ENCODE measurements at places on chromosomes 1 and 21.

DNA sequence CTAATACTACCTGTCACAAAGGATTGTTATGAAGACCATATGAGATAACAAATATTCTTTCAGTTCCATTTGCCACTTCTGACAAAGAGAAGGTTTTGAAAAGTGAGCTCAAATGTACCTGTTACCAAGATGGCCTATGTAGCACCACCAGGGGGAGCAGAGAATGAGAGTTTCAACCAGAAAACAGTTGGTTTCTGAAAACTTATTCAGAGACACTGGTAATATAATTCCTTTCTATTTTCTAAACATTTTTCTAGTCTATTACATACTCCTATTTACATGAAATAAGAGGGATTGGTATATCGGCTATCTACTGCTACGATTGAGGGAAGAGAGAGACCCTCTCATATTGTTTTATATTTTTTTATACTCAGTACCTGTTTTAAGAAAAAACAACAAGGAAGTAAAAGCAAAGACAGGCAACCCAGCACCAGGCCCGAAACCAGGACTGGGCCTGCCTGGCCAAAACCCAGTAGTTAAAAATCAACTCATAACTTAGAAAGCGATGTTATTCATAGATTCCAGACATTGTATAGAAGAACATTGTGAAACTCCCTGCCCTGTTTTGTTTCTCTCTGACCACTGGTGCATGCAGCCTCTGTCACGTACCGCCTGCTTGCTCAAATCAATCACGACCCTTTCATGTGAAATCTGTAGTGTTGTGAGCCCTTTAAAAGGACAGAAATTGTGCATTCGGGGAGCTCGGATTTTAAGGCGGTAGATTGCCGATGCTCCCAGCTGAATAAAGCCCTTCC lies 48.3 kb downstream of the IL23R start:
- peak; percentile 42 for DNase-seq

- DNase-seq, result peak; percentile 17
Observed at GRCh38 chr21:38126666-38127303, 130.0 kb upstream of the KCNJ15 start.

DNA sequence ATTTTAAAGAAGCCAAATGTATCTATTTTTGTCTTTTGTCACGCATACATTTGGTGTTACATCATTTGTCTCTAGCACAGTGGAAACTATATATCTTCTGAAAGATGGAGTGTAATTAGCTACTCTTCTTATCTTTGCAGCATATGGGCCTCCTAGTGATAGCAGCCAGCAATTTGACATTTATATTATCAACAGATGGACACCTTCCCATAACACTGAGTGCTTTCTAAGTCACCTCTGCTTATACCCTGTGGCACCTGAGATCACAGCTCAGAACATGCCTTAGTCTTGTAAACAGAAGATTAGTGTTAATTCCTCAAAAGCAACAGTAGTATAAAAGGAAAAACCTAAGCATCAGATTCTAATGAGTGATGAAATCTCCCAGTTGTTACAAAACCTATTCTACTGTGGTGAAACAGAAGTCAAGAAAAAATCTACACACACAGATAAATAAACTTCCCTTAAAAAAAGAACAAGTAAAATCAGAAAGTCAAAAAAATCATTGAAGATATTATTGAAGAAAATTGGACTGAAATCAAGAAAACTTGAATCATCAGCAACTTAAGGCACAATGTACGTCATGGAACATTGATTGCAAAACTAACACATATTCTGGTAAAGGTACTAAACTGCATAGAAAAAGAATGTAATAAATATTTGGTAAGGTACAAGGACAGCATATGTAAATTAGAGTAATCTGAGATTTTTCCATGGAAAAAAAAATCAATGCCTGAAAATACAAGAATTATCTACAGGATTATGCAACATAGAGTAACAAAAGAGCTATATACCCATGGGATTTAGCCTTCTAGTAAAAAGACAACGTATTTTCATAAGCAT lies 61.7 kb downstream of the KCNT2 start:
- no peak for DNase-seq

- DNase-seq, result no peak
Observed at GRCh38 chr21:45164124-45164511, 89.7 kb downstream of the ADARB1 start.

GRCh38 chr1:27332536-27333281 lies 9.1 kb upstream of the SYTL1 start:
- DNase-seq, result peak; percentile 31

DNA sequence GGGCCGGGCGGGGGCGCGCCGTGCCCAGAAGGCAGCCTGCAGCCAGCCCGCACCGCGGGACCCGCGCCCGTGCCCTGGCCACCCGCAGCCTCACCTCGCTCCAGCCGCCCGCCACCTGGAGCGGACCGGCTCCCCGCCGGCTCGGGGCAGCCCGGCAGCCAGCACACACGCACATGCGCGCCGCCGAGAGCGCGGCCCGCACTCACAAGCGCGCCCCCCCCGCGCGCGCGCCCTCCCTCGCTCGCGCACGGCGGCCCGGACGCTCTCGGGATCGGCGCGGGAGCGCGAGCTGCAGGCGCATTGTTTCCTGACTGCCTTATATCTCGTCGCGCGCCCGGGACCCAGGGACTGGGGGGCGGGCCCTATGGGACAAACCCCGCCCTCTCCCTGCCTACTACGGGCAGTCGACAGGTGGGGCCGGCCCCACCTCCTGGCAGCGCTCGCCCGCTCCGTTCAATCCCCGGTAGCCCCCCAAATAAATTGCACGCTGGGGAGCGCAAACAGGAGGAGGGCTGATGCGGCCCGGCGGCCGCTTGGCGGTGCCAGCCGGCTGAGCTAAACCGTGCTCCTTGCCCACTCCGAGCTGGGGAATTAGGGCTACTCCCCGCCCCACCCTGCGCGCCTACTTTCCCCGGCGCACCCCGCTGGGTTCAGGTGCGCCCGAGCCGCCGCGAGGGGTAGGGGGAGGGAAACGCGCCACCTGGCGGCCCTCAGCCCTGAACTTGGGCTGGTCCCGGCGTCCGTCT lies at the start of gene MYCL:
TSS of gene MYCL (minus strand) at position 204 of the 746 bp plus-strand sequence. CDS start 483 bp downstream, outside the sequence.
- peak; percentile 56 for DNase-seq

DNA sequence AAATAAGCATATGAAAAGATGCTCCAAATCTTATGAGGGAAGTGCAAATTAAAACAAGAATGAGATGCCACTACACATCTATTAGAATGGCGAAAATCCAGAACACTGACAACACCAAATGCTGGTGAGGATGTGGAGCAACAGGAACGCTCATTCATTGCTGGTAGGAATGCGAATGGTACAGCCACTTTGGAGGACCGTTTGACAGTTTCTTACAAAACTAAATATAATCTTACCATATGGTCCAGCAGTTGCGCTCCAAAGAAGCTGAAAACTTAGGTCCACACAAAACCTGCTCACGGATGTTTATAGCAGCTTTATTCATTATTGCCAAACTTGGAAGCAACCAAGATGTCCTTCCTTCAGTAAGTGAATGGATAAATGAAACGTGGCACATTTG lies 50.3 kb downstream of the POFUT2 start:
- no peak for DNase-seq

GRCh38 chr21:37671381-37671780 lies 244.9 kb downstream of the KCNJ6 start:
- no peak for DNase-seq

DNA sequence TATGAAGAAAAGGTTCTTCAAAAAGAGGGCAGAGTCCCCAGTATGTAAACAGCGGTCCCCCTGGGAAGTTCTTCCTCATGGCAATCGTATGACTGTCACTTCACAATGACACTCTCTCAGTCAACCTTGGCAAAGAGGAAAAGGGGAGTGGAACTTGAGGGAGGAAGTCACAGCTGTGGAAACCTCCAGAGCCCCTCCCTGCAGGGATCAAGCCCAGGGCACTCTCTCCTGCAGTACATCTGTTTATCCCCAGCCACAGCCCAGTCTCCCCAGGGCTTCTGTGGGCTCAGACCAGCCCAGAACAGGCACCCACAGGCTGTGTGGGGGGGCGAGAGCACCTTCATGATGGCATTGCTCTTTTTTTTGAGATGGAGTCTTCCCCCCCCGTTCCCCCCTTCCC lies 2.0 kb downstream of the ATP13A2 start:
- no peak for DNase-seq

GRCh38 chr1:21821385-21822019 lies 9.4 kb downstream of the LDLRAD2 start:
- no peak for DNase-seq

DNA sequence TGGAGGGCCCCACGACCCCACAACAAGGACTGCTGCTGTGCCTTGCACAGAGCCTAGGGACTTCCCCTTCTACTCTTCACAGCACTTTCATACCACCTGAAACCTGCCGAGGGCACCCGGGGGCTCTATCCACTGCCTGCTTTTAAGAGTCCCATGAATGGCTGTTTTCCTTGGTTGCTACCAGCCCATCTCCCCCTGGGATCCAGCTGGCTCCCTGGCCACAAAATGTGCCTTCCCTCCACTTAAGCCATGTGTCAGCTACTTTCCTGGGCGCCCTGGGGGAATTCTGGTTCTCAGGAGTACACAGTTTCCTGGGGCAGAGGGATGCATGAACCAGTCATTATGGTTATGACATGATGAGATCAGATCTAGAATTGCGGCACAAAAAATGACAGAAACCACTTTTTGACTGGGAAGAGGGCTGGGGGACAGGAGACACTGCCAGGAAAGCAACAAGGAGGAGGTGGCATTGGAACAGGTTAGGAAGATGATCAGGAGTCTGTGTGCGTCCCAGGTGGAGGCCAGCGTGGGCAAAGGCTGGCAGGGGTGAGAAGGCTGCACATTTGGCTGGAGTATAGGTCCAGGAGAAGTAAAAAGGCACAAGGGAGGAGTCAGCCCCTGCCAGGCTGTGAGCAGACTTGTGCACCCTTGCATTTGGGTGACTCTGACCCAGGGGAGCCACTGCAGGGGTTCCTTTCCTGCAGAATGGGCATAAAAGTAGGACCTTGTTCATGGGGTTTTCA lies 3.2 kb upstream of the TNFRSF8 start:
- no peak for DNase-seq

GRCh38 chr1:36323636-36324352 lies at the start of gene EVA1B:
Gene EVA1B (minus strand): TSS chr1:36323645. CDS start chr1:36323037, 608 bp downstream.
- peak; percentile 60 for DNase-seq

GRCh38 chr21:35059742-35060141 lies 10.6 kb upstream of the RUNX1 start:
- no peak for DNase-seq

DNA sequence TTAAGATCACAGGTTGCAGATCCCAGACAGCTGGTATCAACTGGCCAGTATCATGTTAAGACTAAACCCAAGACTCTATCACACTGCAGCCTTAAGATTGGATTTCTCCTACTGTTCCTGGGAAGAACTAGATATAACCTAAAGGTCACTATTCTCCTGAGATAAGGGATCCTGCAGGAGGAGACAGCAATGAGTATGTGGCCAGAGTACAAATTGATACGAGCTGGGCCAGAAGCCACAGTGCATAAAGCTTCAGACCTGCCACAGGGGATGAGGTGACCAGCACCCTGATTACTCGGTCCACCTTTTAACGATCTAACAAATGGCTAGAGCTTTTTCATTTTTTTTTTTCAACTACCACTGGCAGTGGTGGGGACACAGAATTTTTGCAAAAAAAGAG lies 31.0 kb downstream of the HSD3B1 start:
- no peak for DNase-seq

- DNase-seq, result no peak
Observed at GRCh38 chr21:44829507-44830092, 11.7 kb upstream of the SUMO3 start.

GRCh38 chr1:23916209-23917131 lies 3.3 kb upstream of the CNR2 start:
- peak; percentile 36 for DNase-seq

All from activated T-helper 1 cell treated with anti-CD3 and anti-CD28 coated beads, Interleukin-12 subunit alpha, Interleukin-12 subunit beta, Interleukin-2, Interleukin-4 antibody, amounts not matched to agents 30 ng/mL and 10 ng/mL and 1 ng/mL, durations not matched to agents 14 hours and 24 hours and 36 hours (primary cell).